ENCODE measurements at places on chromosomes 7 and 10.

GRCh38 chr10:58992830-58993460 is 183.5 kb upstream of the PHYHIPL start:
- no peak for DNase-seq

DNA sequence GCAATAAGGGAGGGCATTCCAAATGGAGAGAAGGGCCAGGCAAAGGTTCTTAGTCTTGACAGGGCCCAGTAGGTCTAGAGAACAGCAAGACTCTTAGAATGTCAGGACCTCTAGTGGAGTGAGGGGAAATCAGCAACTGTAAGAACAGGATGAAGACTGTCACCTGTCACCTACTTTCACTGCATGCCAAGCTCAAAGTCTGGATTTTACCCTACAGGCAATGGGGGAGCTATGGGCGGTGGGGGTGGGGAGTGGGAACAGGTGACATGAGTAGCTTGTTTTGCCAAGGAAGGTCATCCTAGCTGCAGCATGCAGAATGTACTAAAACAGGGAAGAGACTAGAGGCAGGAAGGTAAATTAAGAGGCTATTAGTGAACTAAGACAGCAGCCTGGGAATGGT is 18.3 kb downstream of the GOT1 start:
- DNase-seq: no peak

GRCh38 chr7:20236790-20237189 is 19.6 kb upstream of the MACC1 start:
- no peak for DNase-seq

DNA sequence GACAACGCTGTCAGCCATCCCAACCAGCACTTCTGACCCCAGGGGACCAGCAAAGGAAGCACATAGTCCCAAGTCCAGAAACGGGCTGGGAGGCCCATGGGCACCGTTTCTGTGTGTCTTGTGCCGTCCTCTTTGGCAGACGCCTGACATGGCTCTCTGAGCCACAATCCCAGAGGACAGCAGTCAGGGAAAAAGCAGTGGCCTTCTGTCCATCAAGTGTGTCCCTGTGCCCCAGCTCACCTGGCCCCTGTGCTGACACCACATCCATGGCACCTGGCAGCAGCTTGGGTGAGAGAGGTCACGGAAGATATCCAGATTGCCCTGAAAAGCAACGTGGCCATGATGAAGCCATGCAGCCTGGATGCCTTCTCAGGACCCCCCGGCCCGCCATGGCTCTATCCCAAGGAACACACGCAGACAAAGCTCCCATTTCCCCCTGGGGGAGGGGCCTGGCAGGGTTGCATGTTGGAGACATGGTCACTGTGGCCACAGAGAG is 38.1 kb upstream of the ANTXRL start:
- DNase-seq: no peak

- no peak for DNase-seq
Observed at GRCh38 chr7:54109501-54109900, 432.7 kb upstream of the VSTM2A start.

- no peak for DNase-seq
Observed at GRCh38 chr10:53256623-53257022, 484.0 kb upstream of the MBL2 start.

- DNase-seq: peak; percentile 67
Observed at GRCh38 chr7:15086131-15086611, 183.6 kb upstream of the DGKB start.

DNA sequence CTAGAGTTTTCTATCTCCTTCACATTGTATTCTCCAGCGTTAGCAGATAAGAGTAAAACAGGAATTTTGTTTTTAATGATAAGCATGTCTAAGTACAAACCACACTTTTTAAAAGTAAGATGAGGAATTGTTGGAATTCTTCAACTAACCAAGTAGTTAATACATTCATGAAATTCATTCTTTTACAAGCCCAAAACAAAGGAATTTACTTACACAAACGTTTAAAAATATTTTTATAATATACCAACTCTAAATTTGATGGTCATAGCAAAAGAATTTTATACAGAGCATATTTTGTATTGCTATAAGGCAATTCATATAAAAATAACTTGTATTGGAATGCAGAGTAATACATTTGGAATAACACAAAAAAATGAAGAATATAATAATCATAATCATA is 51.3 kb downstream of the TWIST1 start:
- DNase-seq: no peak

GRCh38 chr7:2040201-2040892 is 192.4 kb downstream of the MAD1L1 start:
- DNase-seq: no peak

GRCh38 chr7:16204953-16205352 is 216.4 kb downstream of the CRPPA start:
- DNase-seq: no peak

- DNase-seq: no peak
Observed at GRCh38 chr10:95377950-95378349, 87.1 kb upstream of the PDLIM1 start.

DNA sequence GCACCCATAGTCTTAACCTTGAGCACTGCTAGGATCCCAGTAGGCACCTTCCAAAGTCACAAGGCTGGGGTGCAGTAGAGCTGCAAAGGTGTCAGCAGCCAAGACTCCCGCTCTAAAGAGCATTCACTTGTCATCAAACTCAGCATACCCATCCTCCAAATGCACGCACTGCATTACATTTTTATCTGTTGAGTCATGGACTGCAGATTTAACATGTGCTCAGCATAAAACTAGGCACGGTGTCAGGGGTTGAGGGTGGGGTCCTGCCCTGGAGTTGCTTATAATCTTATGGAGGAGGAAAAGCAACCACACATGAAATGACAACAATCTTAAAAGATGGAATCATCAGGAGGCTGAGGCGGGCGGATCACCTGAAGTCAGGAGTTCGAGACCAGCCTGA is 102.6 kb downstream of the PARP12 start:
- peak; percentile 50 for DNase-seq

GRCh38 chr7:81478664-81479063 is 291.2 kb downstream of the HGF start:
- DNase-seq: no peak

- DNase-seq: no peak
Observed at GRCh38 chr7:87574630-87575029, 26.1 kb downstream of the ABCB1 start.

DNA sequence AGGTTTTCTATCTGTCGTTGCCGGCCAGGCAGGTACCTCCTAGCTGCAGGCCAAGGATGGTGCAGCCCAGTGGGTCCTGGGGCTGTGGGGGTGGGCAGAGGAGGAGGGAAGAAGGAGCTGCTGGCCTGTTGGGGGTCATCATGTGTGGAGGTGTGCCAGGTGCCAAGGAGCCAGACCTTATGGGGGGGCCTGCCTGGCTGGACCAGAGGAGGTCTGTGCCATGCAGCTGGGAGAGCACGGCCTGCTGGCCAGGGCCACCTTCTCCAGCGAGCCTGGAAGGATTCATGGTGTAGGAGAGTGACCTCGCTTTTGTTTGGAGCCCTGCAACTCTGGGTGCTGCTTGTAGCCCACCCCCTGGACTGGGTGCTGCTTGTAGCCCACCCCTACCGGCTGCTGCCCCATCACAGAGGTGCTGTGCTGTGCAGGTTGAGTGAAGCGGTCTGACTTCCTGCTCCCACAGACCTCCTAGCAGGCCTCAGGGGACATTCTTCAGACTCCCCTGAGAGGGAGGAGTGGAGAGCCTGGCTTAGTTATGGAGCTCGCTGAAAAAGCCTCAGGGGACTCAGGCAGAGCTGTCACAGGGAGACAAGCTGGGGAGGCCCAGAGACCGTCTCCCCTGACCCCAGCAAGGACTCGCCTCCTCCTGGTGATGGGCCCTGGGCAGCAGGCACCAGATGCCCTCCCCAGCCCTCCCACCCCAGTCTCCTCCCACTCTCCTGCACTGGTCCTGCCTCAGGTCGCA is 67.7 kb upstream of the AQP1 start:
- no peak for DNase-seq

- DNase-seq: no peak
Observed at GRCh38 chr7:134367956-134368749, 51.4 kb upstream of the SLC35B4 start.

- DNase-seq: no peak
Observed at GRCh38 chr10:30062090-30062489, 2.7 kb upstream of the JCAD start.

- peak; percentile 26 for DNase-seq
Observed at GRCh38 chr7:115910541-115911164, 119.9 kb downstream of the TFEC start.

DNA sequence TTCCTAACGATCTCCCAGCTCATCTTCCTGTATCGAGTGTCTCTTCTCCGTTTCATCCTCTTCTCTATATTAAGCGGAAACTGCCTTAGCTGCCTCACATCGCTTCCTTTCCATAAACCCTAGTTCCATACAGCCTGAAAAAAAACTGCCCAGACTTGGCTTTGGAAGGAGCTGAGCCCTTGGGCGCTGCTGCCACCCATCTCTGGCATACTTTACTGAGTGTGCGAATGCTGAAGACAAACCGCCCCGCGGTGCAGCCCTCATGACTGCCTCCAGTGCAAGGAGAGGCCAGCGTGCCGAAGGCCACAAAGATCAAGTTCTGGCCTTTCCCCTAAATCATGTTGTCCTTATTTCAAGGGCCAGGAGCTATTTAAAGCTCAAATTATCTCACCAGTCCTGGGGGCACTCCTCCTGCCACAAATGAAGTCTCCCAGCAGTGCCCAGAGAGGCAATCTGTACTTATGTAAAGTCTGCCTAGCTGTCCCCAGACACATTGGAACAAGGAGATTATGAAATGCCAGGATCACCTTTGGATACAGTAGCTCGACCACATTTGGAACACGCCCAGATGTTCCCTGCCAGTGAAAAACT is 25.2 kb downstream of the YWHAG start:
- no peak for DNase-seq

DNA sequence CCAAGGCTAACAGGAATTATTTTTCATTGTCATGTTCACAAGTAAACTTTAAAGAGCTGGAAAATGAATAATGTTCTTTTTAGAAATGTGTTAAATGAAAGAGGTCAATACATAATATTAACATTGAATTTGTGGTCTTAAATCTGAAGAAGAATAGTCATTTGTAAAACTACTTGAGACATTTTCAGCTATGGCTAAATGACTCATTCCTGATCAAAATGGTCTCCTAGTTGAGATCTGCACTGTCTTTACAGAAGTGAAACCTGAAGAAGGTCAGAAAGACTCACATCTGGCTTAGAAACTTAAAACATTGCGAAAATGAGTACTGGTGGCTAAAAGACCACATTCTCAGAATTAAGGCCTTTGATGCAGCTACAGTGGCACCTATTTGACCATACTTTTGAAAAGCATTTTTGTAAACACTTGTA is 5.9 kb downstream of the PIK3CG start:
- no peak for DNase-seq

DNA sequence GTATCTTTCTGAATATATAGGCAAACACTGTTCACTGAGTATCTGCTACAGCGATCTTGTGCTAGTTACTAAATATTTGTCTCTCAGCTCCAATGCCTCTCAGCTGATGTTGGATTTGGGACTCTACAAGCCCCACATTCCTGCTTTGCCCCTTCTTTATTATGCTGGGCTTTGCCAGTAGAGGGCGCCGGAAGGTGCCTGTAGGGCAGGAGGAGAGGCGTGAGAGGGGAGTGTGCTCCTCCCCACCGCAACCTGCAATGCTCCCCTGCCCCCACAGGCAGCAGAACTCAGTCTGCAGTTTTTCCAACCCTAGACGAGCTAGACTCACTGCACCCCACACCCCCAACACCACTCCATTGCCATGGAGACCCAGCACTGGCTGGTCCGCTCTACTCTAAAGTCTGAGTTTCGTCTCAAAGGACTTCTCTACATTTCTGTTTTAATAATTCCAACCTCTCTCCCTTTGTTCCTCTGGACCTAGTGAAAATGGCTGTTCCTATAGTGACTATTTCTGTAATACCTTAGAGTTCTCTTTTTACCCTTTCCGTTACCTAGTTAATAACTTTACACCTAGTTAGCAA is 337.6 kb downstream of the CCSER2 start:
- DNase-seq: no peak

DNA sequence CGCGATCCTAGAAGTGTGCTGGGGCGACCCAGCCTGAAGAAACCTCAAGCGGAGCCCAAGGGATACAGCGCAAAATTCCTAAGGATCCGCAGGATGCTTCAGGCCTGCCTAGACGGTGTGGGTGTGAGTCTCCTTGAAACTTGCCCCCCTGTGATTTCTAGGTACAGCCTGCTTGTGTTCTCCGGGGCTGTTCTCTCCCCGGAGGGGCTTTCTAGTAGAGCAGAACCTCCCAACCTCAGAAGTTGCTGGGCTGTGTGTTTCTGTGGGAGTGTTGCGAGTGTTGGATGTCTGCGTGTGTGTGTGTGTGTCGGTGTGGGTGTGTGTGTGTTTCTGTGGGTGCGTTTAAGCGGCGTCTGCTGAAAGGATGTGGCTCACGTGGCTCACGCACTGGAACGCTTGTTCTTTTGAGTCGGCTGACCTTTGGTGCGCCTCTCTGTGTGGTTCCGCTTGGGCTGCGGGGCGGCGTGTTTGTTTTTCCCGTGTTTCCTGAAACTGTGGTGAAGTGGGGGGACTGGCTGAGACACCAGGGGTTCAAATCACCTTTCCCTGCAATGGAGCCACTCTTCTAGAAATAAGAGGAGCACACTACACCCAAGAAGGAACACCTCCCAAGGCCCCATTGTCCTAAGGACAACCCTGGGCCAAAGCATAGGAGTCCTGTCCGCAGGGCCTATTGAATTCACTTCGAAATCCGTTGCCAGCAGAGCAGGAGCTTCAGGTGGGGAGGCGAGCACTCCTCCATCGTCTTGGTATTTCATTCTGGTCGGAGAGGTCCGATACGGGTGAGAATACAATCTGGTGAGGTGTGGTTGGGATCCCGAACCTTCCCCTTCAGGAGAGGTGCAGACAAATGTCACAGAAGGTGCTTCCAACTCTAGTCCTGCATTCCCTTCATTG is 25.1 kb upstream of the ZNF273 start:
- no peak for DNase-seq

DNA sequence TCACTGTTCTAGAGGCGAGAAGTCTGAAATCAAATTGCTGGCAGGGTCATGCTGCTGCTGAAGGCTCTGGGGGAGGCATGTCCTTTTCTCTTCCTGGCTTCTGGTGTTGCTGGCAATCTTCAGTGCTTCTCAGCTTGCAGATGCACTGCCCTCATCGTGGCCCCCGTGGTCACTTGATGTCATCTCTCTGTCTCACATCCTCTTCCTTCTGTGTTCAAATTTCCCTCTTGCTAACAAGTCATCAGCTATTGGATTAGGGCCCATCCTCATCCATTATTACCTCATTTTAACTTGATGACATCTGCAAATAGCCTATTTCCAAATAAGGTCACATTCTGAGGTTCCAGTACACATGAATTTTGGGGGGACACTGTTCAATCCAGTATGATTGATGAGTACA is 36.6 kb upstream of the SRGN start:
- DNase-seq: no peak

GRCh38 chr7:84847790-84848189 is 339.1 kb downstream of the SEMA3D start:
- no peak for DNase-seq

Data from fibroblast of the conjunctiva (primary cell).